ENCODE measurements at places on chromosomes 7 and 10.

DNA sequence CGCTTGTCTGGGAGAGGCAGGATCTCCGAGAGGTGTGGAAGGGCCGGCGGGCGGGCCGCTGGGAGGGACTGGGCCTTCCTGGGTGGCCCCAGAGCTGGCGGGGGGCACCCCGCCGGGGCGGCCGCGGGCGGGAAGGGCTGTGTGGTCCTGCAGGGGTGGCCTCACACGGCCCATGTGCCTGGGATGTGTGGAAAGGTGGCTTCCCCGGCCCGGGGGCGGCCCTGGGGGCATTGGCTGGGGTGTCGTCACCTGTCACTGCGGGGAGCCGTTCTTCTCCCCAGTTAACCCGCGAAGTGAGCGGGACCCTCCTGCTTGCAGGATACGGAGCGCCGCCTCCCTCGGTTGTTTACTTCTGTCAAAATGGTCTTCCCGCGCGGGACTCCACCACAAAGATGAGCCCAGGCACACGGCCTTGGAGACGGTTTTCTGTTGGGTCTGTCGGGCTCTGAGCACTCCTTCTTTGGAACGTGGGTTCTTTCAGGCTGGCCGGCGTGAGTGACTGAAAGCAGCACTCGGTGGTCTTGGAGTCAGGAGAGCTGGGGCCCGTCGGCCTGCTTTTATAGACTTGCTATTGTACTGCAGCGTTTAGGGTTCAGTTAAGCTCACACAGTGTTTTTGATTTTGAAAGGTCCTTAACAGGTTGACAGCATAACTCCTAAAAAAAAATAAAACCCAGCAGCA is 700 bp downstream of the SMC3 start:
- DNase-seq, result no peak

- DNase-seq, result no peak
Measured at GRCh38 chr7:82501346-82501745, 57.8 kb upstream of the CACNA2D1 start.

- no peak for DNase-seq
Measured at GRCh38 chr10:95532536-95532935, 28.6 kb downstream of the SORBS1 start.

DNA sequence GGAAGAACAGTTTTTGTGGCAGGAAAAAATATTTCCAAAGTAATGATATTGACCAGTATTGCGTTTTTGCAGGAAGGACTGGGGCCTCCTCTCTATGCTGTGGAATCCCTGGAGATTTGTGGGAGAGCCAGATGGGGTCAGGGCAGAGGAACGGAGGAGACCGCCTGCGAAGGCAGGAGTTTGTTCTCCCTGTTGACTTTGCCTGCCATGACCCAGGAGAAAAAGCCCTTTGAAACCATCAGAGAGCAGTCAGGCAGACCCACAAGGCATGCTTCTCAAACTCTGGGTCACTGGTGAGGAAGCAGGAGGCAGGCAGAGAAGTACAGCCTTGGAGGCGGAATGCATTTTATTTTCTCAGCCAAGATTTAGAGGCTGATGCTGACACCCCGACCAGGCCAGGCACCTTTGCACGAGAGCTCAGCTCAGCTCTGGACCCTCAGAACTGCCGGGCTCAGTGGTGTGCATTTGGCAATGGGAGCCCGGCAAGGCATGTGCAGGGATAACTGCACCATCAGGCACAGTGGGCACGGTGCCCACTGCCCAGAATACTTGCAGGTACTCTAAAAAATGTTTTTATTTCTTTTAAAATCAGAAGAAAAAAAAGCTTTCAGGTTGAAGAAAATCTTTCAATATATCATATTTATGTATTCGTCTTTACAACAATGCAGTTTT is 410.4 kb downstream of the RPS24 start:
- DNase-seq, result no peak

DNA sequence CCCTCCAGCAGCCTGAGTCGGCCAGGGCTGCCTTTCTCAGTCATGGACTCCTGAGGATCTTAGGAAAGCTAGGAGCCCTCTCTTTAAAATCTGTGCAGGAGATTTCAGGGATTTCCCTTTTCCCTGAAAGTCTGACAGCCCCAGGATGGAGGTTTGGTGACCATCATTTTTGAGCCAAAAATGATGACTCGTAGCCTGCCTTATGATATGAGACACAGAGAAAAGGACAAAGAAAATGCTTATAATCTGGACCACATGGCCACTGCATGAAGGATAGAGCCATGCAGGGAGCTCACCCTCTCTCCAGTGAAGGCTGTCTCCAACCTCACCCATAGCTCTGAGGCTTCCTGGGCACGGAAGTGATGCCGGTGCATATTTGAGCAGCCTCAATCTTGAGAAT is 106.6 kb upstream of the CHST15 start:
- DNase-seq, result no peak

DNA sequence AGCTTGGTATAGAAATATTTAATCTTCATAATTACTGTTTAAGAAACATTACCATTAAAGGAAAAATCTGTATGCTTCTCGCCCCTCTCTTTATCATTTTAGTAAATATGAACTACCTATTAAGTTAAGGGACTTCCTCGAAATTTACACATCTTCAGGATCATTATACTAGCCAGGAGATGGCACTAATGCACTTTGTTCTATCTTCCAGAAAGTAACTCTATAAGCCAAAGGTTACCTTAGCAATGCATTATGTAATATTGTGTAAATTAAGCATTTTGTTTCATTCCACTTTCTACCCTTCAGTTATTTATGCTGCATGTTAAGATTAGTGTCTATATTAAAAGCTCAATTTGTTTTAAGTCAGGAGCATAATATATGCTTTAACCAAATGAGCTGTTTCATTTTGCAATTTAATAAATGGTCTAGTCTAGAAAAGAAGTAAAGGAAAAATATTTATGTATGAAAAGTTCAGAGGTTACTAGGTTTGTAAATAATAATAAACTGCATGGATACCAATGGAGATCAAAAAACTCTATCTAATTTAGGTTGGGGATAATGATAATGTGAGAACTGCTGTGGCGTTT is 128.5 kb downstream of the ANKRD7 start:
- DNase-seq, result peak; percentile 16

GRCh38 chr7:39383136-39383535 is 183.1 kb upstream of the YAE1 start:
- no peak for DNase-seq

DNA sequence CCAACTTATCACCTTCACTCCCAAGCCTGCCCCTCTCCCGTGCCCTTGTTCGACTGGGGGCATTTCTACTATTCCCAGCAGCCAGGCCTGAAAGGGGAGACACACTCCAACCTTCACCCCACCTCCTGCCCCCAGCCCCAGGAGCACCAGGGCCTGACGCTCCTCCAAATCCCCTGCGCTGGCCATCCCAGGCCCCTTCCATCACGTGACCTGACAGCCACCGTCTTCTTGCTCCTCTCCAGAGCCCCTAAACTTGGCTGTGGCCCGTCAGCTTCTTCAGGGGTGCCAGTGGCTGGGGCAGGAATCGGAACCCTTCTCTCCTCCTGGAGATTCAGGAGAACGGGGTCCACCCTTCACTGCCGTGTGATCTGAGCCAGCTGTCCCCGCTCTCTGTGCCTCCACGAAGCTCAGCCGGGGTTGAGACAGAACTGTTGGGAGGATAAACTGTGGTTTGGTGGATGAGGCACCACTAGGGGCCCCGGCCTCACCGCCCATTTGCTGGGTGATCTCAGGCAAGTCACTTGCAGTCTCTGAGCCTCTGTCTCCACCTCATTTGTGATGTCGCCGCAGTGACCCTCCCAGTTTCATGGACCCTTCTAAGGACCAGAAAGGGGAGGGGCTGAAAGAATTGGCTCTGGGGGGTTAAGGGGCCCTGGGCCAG is 91.0 kb downstream of the MYL10 start:
- DNase-seq, result no peak

DNA sequence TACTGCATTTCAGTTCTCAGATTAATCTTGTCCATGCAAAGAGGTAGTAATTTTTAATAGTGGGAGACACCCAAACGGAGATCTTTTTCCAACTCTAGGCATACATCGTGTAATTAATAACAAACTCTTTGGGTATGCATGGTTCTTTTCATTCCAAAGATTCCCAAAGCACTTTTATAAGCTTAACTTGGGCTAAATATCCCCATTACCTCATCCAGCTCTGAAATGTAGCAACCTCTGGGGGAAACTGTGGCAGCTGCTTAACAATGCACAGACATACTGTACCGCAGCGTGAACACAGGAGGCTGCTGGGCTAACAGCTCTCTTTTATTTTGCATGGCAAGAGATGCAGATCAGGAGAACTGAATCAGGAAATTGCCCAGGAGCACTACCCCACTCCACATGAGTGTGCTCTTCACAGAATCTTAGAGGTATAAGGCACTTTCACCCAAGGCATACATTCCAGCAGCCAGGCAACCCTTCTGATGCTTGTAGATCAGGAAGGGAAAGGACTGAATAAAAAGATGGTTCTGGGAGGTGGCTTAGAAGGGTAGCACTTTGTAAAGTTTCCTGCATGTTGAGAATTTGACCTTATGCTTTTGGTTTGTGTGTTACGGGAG is 114.4 kb upstream of the GLI3 start:
- no peak for DNase-seq

GRCh38 chr10:128962182-128962581 is 504.9 kb upstream of the MGMT start:
- no peak for DNase-seq
